ENCODE measurements at places on chromosomes 2 and 18.
A peak's percentile ranks its signal among the peaks of the same experiment; 100 is the strongest.

DNA sequence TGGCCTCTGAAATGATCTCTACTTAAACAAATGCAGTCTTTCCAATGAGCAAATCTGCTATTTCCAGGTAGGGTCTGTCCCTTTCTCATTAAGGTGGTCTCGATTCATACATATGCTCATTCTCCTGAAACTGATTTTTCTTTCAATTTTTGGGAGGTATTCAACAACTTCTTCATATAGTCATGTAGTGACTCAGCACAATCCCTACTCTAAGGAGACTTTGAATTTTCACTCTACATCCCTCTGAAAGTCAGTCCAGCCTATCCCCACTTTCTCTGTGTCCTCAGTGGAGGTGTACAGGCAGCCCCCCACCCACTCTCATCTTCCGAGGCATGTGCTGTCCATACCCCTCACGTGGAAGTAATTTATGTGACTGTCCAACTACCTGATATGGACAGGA lies 99.9 kb upstream of the ACAA2 start:
- DNase-seq = no peak

DNA sequence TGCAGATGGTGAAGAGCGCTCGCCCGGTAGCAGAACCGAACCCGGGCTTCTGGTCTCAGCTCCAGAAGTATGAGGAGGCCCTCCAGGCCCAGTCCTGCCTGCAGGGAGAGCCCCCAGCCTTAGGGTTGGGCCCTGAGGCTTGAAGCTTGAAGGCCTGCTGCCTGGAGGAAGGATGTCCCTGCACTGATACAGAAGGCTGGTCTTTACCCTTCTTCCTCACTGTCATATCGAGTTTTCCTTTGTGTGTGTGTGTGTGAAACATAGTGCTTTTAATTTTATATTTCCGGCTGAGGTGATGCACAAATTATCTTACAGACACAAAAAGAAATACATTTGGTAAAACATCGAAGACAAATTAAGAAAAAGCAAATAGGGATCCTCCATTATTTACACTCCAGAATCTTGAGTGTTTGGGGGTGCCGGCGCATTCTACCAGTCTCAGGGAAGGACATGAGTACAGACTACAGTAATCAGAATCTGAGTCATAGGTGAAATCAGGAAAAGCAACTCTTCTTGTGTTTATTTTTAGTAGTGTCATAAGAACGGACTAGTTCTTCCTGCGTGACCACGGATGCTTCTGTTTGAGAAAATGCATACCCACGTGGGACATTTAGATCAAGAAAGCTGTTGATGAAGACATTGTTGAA lies 1.3 kb downstream of the DUSP28 start:
- DNase-seq = peak; percentile 63

DNA sequence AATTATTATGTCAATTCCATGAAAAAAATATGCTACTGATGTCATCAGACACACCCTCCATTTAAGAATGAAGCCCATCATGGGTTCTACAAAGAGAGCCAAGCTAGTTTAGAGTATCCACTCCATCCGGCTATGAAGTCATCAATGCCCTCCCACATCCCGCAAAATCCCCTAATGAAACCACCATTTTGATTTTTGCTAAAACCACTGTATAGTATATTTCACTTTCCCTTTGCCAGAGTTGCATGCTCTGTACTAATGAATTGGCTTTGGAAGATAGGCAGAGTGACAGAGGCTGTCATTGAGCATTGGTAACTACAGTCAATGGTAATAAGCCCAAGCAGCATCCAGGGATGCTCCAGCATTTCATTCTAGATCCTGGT lies 118.6 kb downstream of the ANKRD44 start:
- no peak for DNase-seq

GRCh38 chr2:112765251-112765650 lies 842 bp upstream of the CKAP2L start:
- DNase-seq = no peak

GRCh38 chr2:95206096-95206495 lies 1.2 kb upstream of the ZNF892 start:
- no peak for DNase-seq

GRCh38 chr2:239678666-239679296 lies 278.0 kb upstream of the HDAC4 start:
- no peak for DNase-seq

- DNase-seq = no peak
Observed at GRCh38 chr2:6177811-6178210, 485.6 kb downstream of the SOX11 start.

DNA sequence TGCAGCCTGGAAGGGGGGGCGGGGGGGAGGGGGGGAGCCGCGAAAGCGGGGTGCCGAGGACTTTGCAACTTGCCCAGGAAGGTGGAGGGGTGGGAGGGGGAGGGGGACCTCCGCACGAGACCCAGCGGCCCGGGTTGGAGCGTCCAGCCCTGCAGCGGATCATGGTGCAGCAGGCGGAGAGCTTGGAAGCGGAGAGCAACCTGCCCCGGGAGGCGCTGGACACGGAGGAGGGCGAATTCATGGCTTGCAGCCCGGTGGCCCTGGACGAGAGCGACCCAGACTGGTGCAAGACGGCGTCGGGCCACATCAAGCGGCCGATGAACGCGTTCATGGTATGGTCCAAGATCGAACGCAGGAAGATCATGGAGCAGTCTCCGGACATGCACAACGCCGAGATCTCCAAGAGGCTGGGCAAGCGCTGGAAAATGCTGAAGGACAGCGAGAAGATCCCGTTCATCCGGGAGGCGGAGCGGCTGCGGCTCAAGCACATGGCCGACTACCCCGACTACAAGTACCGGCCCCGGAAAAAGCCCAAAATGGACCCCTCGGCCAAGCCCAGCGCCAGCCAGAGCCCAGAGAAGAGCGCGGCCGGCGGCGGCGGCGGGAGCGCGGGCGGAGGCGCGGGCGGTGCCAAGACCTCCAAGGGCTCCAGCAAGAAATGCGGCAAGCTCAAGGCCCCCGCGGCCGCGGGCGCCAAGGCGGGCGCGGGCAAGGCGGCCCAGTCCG lies 540 bp downstream of the SOX11 start:
- peak; percentile 28 for DNase-seq

DNA sequence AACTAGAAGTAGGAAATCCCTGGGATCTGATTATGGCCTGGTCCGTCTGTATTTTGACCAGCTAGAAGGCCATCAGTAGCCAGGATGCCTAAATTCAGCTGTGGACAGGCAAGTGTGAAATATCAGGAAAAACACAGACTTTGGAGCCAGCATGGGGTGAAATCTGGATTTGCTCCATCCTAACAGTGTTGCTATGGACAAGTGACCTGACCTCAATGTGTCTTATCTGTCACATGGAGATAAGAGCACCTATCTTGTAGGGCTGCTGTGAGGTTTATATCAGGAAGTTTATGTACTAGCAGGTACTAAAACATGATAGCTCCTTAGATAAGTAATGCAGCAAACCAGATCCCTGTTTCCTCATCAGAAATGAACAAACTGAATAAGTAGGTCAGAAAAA lies 460.4 kb downstream of the STK39 start:
- no peak for DNase-seq

- no peak for DNase-seq
Observed at GRCh38 chr2:209146682-209147320, 277.0 kb upstream of the MAP2 start.

DNA sequence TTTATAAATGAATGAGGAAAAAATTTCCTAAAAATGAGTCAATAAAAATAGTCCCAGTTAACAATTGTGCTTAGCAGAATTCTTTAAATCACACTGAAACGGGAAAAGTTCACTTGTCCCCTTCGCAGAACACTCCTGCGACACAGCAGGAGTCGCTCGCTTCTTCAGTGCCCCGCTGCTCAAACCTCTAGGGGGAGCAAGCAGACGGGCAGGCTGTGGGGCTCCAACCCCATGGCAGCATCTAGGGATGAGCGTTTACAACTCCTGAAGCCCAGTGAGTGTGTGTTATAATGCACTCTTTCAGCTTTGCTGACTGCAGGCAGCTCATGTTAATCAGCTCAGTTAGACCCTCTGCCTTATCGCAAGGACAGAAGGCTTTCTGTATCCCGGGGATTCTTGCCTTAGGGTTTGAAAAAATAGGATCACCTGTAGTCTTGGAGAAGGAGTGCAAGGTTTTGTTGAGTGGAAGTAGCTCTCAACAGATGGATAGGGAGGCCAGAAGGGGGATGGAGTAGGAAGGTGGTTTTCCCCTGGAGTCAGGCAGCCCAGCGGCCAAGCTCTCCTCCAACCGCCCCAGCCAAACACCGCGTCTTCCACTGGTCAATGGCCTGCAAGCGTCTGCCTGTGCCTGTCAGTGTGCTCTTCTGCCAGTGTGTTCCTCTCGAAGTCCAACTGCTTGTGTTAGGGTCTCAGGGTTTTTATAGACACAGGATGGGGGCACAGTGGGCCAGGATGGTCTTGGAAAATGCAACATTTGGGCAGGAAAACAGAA lies 1977.7 kb upstream of the LRRTM1 start:
- no peak for DNase-seq

All from AG08396 (cell line).